T-helper 17 cell (primary cell): ENCODE measurements at places on chromosomes 1 and 21. TPM values are rescaled to one million over a fixed set of nuclear protein-coding genes. Genes with fewer than 3 reads are reported as not detected.

GRCh38 chr1:220702733-220703270 lies 12.6 kb downstream of the C1orf115 start:
- DNase-seq = no peak

DNA sequence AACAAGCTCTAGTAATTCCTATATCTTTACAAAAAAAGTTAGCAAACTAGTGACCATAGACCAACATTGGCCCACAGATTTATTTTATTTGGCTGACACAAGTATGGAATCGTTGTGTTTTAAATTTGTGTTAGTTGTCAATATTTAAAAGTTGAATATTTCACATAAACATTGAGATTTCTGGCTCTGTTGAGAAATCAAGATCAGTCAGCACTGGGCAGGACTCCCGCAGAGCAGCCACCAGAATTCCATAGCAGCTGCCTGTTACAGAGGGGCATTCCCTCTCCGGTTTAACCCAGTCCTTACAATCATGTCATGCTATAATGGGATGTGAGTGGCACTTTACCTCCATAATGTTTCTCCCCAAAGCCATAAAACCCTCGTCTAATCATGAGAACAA lies 79.2 kb upstream of the NRIP1 start:
- no peak for DNase-seq

GRCh38 chr1:244960904-244961303 lies 96.6 kb upstream of the HNRNPU start:
- DNase-seq = no peak

GRCh38 chr1:14390816-14391215 lies 207.7 kb upstream of the KAZN start:
- DNase-seq = no peak

- DNase-seq = no peak
These were observed 81.7 kb downstream of the AXDND1 start for GRCh38 chr1:179447489-179447888.

DNA sequence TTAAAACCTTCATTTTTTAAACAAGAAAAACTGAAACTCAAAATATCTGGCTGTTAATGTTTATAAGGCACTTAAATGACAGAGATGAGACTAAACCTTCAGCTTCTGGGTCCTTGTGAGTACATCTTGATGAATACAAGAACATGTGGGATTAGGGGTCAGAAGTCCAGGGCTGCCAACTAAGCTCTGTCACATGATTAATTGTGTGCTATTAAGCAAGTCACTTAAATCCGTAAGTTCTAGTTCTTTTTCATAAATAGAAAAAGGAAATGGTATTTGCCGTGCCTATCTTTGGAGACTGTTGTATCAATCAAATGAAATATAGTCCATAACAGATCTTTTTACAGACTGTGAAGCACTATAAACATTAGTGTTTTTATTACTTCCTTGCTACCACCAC lies 43.2 kb upstream of the KCTD3 start:
- DNase-seq = no peak

LYPD8 gene
- not detected for total RNA-seq

DNA sequence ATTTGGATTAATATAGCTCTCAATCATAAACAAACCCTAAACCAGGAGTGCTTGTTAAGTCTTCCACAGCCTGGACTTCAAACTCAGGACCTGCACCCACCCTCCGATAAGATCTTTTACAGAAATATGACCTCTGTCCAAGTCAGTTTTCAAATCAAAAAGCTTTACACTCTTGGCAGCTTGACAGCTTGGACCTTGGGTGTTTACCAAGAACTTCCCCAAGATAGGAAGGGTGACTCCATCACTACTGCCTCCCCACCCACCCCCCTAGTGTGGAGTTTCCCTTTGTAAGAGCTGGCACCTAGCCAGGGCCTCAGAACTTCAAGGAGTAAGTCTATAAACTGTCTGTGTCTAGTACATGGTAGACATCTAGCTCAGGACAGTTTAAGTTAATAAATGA lies 9.6 kb downstream of the BCAR3 start:
- DNase-seq = no peak

DNA sequence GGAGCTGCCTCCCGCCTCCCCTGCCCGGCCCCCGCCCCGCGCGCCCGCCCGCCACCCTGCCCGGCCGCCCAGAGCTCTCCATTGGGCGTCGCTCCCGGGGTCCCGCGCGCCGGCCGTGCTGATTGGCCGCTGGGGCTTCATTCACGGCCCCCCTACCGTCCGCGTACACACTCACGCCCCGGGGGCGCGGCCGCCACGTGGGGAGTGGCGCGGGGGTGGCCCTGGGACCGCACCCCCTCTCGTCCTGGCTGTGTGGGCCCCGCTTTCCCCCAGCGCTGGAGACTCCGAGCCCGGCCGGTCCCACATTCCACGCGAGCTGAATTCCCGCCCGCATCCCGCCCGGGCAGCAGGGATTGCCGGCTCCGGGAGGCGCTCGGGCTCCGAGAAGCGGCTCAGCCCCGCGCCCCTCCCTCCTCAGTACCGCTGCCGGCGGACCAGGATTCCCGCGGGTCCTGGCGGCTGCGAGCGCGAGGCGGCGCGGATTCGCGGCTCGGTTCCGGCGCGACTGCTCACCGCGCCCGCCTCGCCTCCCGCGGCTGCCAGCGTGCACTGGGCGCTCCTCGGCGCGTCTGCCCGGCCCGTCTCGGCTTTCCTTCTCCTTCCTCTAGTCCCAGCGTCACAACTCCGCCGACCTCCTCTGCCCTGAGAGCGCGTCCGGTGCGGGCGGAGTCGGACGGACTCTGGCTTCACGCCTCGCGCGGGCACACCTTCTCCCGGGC lies 450 bp upstream of the POU3F1 start:
- DNase-seq = peak; percentile 78

DNA sequence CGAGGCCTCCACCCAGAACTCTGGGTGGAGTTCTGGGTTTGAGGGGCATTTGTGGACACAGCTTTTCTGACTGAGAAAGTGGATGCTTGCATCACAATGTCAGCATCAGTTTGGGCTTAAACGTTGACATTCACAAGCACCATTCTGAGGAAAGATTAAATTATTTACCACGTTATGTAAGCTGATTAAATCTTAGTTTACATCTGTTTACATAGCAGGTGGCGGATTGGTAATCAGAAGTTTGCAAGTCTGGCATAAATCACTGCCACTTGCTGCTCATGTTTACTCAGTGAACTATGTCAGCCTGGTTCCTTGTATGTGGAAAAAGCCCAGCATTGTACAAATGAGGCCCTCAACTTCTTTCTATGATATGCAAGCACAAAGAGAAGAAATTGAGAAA lies 310.1 kb downstream of the PAPPA2 start:
- no peak for DNase-seq

DNA sequence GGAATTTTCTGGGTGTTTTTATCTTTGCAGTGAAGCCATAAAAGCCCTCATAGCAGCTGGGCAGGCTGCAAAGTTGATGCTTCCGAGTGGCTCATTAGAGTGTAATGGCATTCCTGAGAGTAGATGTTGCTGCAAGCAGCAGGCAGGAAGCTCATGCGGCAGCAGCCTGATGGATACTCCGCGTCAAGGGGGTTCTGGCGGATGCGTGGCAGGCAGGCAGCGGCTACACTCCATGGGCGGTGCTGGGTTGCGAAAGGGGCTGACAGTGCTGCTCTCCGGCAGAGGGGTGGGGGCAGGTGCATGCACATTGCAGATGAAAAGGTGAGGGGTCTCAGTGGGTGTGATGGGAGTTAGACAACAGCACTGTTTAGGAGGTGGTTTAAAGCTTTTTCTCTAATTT lies 93.2 kb upstream of the AJAP1 start:
- DNase-seq = no peak
